HepG2 (cell line): ENCODE measurements at places on chromosomes 5 and 9. TPM values are rescaled to one million over a fixed set of nuclear protein-coding genes. Genes with fewer than 3 reads are reported as not detected.

LCN1 gene
- not detected in 2 replicates for total RNA-seq

ANKRD34B gene
- 0.04 and 0.06 TPM in 2 replicates for total RNA-seq

MAML1 gene
- total RNA-seq: 10.0 and 12.1 TPM in 2 replicates

PCDH1 gene
- 0.11 and 0.13 TPM in 2 replicates for total RNA-seq

DNA sequence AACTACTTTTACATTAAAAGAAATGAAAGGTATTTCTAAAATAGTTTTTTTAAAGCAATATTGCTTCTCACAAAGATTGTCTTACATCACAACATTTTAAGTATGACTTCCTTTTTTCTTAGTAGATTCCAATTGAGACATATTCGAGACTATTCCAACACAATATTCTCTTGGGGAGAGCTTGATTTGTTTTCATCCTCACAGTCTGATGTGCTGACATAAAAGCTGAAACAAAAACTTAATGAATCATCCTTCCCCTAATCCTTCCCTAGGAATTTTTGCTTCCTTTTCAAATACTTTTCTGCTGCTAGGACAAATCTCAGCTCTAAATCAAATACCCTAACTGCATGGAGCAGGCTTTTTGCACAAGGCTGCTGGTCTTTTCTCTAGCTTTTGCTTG lies 245.8 kb upstream of the MAP3K1 start:
- DNase-seq: no peak

GRCh38 chr5:102523541-102524175 lies 24.9 kb upstream of the SLCO6A1 start:
- DNase-seq: no peak

- DNase-seq: no peak
Measured at GRCh38 chr5:116923344-116923743, 348.7 kb upstream of the SEMA6A start.

DNA sequence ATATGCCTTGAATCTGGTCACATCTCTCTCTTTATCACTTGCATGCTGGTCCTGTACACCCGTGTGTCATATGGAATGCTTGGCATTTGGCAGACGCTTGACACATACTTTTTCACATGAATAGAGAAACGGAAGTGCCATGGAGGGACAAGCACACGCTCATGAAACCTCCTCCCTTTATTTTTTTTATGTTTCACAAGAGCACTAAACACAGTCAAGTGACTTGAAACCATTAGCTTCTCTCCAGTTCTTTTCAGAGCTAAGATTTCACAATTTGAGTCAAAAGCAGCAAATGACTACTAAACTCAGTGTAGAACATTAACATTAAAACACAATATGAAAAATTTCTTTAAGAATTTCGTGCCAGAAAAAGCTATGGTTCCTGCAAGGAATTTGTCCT lies 151.1 kb downstream of the DOCK2 start:
- no peak for DNase-seq

DNA sequence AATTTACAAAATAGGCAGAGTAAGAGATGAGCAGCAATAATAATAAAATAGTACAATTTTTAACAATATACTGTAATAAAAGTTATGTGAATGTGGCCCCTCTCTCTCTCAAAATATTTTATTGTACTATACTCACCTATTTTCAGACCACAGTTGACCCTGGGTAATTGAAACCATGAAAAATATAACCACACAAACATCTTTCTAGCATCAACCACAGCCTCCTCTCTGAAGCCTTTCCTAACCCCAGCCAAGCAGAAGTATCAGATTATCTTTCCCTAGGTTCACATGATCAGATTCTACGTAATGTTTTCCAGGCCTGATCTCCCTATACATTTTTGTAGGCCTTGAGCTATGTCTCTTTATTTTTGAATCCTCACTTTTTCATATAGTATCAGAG lies 35.2 kb downstream of the DNAH5 start:
- no peak for DNase-seq
